Muscle of leg (tissue), 16 donors: ENCODE measurements at places on chromosomes 11 and 22. TPM values are rescaled to one million over a fixed set of nuclear protein-coding genes. Genes with fewer than 3 reads are reported as not detected.

GRCh38 chr11:88617226-88617625 is 279.7 kb upstream of the CTSC start:
- peak; percentile 73 for DNase-seq

DNA sequence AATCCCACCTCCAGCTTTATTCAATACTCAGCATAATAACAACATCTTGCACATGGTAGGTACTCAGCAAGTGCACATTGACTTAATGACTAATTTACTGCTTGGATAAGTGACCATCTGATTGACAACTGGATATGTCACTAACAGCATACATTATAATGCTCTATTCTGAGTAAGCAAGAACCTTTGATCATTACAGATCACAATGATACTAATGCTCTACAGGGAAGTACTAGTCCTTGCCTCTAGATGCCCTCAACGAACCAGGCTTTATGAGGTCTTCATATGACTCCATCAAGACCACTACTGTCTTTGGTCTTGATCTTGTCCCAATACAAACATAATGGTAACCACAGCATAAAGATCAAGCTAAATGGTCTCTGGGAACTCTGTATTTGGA is 167.6 kb upstream of the MTMR2 start:
- DNase-seq = no peak

- DNase-seq = peak; percentile 58
These were observed 158.2 kb downstream of the TTC28 start for GRCh38 chr22:28521451-28521850.

DNA sequence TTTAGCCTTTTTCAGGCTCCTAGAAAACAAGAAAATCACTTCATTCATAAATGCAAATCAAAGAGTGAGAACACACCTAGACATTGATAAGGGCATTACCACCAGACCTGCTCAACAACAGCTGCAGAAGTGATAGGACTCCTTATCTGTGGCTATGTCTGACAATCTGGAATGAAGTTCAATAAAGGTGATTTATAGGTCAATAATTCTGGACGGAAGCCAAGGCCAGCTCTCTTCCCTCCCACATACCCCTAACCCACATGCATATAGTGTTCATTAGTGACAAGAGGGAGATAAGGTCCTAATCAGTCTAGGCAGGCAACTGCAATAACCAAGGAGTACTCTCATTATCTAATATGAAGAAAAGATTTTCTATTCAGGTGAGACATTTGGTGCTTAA is 111.3 kb downstream of the ETS1 start:
- DNase-seq = no peak

GRCh38 chr11:7520981-7521487 is 7.2 kb downstream of the PPFIBP2 start:
- peak; percentile 56 for DNase-seq

GRCh38 chr11:77211594-77212251 is 83.7 kb downstream of the MYO7A start:
- no peak for DNase-seq

DNA sequence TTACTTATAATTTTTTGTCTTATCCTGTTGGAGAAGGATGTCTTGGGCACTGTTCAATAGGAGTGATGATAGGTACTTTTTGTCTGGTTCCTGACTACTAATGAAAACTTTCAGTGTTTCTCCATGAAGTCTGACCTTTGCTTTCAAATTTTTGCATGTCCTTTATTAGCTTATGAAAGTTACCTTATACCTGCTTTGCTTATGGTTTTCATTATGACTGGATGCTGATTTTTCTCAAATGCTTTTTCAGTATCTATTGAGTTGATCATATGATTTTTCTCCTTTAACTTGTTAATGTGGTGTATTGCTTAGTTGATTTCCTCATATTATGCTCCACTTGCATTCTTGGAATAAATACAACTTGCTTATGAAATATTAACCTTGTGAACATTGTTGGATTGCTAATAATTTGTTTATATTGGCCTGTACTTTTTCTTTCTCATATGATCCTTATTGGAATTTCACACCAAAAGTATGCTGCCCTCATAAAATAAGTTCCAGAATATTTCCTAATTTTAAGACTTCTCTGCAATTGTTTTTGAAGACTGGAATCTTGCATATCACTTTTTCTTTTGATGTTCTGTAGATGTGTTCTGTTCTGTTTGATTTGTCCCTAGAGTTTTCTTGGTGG is 85.0 kb upstream of the SC5D start:
- DNase-seq = no peak

Gene TRIM44
- total RNA-seq = 27.5 TPM

DNA sequence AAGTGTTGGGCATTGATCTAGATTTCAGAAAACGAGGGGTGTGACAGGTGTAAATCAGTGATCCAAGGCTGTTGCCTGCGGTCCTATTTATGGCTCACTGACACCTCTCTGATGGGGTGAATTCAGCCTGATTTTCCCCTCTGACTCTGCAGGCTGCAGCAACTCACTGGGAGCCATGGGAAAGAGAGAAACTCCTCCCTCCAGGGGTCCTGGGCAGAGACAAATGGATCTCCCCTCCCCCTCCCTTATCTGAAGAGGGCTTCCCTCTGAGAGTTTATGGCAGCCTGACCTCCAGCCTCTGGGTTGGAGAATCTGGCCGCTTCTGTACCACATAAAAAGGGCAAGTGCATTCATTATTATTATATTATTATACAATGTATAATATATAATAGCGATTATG is 1.8 kb upstream of the PKNOX2 start:
- DNase-seq = no peak

DNA sequence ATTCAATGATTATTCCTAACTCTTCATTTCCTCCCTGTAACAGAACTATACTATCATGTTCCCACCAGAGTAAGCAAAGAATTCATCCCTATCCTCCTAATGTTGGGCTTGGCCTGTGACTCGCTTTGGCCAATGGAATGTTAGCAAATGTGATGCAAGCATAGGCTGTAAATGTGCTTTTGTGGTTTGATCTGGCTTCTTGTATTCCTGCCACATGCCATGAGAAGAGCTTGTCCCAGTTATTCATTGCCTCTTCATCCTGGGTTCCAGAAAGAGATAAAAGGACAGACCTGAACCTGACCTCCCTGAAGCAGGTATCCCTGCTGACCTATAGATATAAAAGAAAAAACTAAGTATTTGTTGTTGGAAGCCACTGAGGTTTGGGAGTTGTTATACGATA is 51.0 kb downstream of the SYTL2 start:
- DNase-seq = no peak

GRCh38 chr11:125170510-125171031 is 6.0 kb downstream of the PKNOX2 start:
- peak; percentile 94 for DNase-seq

Gene SGSM1
- total RNA-seq = 0.13 TPM

GRCh38 chr11:33110083-33110482 is 51.2 kb downstream of the CSTF3 start:
- DNase-seq = peak; percentile 84

DNA sequence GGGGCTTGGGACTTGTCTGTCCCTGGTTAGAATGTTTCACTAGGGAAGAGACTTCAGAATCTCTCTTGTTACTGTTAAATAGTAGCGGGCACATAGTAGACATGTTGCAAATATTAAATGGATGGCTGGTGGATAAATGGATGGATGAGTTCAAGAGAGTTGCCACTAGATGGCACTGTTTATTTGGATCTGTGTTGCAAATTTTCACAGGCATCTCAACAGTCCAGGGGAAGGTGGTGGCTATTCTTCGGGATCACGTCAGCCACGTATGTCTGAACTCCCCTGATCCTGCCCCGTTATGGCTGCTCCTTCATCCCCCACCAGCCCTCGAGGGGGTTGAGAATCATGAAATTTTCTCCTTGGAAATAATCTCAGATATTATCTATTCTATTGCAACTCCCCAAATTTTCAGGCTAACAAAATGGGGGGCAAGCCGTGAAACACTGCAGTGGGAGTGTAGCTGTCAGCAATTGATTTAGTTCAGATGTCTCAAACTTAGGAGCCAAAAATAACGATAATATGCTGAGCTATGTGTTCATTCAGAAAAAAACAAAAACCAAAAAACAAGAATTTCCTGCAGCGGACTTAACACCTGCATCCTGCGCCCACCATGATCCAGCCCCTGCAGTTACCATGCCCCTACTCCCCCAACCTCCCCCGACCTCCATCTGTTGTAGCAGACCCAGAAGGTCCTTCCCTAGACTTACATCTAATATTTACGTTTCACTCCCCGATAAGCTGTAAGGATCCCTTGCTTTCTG is 29.1 kb upstream of the BIRC3 start:
- peak; percentile 83 for DNase-seq

DNA sequence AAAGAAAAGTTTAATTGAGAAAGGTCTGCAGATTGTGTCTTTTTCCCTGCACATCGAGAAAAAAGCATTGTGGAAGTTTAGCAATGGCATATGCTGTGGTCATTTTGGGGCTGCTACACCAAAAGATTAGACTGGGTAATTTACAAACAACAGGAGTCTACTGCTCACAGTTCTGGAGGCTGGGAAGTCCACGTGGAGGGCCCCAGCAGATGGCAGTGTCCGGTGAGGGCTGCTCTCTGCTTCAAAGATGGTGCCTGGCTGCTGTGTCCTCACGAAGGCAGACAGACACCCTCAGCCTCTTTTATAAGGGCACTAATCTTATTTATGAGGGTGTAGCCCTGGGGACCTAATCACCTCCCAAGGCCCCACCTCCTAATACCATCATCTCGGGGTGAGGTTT is 21.1 kb downstream of the PHF21B start:
- no peak for DNase-seq

DNA sequence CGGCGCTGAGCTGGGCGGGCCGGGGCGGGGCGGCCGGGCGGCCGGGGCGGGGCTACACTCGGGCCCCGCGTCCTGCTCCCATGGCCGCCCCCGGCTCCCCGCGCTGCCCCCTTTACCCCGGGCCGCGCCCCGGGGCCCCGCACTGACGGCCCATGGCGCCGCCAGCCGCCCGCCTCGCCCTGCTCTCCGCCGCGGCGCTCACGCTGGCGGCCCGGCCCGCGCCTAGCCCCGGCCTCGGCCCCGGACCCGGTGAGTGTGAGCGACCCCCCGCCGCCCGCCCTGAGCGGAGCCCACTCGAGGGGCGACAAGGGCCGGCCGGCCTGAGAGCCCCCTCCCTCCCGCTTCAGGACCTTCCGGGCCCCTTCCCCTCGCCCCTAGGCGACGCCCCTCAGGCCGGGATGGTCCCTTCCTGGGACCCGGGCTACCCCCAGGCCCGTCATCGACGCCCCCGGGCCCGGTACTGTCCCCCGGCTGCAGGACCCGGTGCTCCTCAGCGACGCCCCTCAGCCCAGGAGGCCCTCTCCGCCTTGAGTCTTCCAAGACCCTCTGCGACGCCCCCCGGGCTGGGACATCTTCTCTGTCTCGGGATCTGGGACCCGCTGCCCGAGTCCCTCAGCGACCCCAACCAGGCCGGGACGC is at the start of gene KREMEN1:
Gene KREMEN1 (plus strand): TSS at position 57 of the 639 bp plus-strand sequence. CDS start 96 bp downstream, at position 153.
- DNase-seq = no peak

DNA sequence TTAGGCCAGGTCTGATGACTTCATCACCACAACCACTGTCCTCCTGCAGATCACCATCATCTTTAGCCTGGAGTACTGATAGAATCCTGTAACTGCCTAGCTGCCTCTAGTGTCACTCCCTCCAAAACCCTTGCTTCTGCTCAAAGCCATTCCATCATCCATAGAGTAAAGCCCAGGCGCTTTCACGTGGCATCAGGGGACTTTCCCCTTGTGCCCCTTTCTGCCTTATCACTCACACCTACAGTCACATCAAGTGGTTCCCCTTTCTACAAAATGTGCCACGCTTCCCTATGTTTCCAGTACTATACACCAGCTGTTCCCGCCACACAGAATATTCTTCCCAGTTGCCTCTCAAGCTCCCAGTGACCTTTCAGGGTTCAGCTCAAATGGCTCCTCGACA is 75.9 kb downstream of the MN1 start:
- DNase-seq = no peak

- no peak for DNase-seq
These were observed 95.4 kb downstream of the NXPE2 start for GRCh38 chr11:114773541-114774338.

Gene EXPH5
- 0.80 TPM for total RNA-seq

Gene DDI1
- total RNA-seq = not detected

Gene TBX10
- total RNA-seq = not detected

GRCh38 chr22:41787331-41787730 is 13.1 kb upstream of the CCDC134 start:
- no peak for DNase-seq

Gene FGF3
- 0.09 TPM for total RNA-seq

DNA sequence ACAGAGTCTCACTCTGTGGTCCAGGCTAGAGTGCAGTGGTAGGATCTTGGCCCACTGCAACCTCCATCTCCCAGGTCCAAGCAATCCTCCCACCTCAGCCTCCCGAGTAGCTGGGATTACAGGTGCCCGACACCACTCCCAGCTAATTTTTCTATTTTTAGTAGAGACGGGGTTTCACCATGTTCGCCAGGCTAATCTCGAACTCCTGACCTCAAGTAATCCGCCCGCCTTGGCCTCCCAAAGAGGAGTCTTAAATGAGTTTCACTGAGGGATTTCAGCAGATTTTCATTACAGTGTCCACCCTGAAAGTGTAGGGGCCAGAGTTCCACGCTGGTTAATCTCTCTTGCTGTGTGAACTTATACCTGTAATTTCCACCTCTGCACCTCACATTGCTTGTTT is 412 bp upstream of the RPS3 start:
- DNase-seq = no peak

DNA sequence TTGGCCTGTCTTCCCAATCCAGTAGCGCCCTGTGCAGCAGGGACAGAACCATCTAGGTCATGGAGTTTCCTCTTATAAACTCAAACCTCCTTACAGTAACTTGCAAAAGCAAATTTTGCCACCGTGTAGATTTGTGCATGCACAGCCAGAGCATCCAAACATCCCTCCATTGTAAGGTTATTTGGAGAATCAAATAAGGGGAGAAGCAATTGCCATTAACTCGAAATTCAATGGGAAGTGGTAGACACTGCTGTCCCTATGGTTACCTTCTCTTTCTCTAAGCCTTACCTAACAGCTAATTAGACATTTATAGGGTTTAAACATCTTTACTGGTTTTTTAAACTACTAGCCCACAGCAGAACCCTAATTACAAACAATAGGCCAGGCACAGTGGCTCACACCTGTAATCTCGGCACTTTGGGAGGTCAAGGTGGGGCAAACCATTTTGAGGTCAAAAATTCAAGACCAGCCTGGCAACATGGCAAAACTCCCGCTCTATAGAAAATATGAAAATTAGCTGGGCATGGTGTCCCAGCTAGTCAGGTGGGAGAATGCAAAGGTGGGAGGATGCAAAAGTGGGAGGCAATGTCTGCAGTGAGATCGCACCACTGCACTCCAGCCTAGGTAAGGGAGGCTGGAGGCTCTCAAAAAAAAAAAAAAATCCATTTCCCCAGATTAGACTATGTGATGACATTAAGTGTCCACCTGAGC is 6.6 kb downstream of the HSPA8 start:
- DNase-seq = no peak

- DNase-seq = no peak
These were observed 52.5 kb upstream of the CARD18 start for GRCh38 chr11:105192115-105192514.

GRCh38 chr11:113161711-113162591 is 152.4 kb upstream of the TTC12 start:
- DNase-seq = peak; percentile 72
